ENCODE measurements at places on chromosomes 11 and 22.

GRCh38 chr11:11725438-11725837 lies 103.6 kb upstream of the GALNT18 start:
- DNase-seq: no peak
- no peak overlapping the region for H3K27ac ChIP-seq
- no peaks in the 10 kb centered on the region for H3K36me3 ChIP-seq

- H3K27me3 ChIP-seq: no peaks in the 10 kb centered on the region
- no peak for DNase-seq
- no peak overlapping the region for H3K4me3 ChIP-seq
- peaks cover 4% of the 10 kb centered on the region for H3K4me1 ChIP-seq
These were observed 9.0 kb upstream of the PCF11 start for GRCh38 chr11:83147895-83148294.

DNA sequence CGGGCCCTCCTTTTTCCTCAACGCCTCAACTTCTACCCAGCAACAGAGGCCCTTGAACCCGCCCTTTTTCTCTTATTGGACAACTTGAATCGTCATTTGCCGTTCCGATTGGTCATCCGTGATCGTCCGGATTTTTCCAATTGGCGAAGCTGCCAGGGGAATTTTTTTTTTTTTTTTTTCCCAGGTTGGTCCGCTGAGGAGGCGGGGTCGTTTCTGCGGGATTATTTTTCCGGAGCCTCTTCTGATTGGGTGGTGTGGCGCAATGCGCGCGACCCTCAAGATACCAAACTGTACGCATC lies 465 bp upstream of the TTC9C start:
- peak overlapping the region; percentile 98 for H3K27ac ChIP-seq
- H3K4me1 ChIP-seq: peaks cover 27% of the 10 kb centered on the region
- peak; percentile 89 for DNase-seq
- no peaks in the 10 kb centered on the region for H3K36me3 ChIP-seq
- H3K27me3 ChIP-seq: no peaks in the 10 kb centered on the region
- H3K4me3 ChIP-seq: peak overlapping the region; percentile 64

GRCh38 chr22:46638601-46639431 lies 18.6 kb downstream of the GRAMD4 start:
- H3K4me3 ChIP-seq: no peak overlapping the region
- no peak for DNase-seq
- H3K27ac ChIP-seq: no peak overlapping the region
- no peaks in the 10 kb centered on the region for H3K27me3 ChIP-seq
- no peaks in the 10 kb centered on the region for H3K36me3 ChIP-seq

DNA sequence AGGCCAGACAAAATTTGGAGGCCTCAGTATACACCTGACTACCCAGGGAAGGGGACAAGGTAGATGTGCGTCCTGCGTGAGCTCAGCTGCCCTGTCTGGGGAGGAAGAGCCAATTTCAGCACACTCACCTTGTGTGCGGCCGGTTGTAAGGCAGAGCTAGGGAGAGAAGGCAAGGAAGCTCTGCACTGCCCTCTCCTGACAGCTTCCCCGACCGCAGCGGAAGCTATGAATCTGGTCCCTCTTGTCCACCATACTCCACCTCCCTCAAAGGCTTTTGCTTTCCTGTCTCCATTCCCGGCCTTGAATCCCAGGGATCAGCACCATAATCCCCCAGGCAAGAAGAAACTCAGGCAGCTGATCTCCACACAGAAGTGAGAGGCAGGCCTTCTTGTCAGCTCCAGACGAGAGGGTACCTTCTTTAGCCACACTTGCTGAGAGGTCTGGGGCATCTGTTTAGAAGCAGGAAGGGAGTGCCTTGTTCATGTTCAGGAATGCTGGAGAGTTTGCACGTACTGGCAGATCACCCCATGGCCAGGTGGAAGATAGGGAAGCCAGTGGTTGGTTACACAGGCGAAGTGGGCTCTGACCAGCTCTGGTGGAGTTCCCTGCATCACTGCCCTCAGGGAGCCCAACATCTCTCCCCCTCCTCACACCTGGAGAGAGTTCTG lies 62.5 kb downstream of the FEZ1 start:
- peak; percentile 10 for DNase-seq
- no peak overlapping the region for H3K4me3 ChIP-seq
- no peaks in the 10 kb centered on the region for H3K36me3 ChIP-seq
- no peaks in the 10 kb centered on the region for H3K4me1 ChIP-seq

- H3K36me3 ChIP-seq: no peaks in the 10 kb centered on the region
- peak overlapping the region; percentile 70 for H3K27ac ChIP-seq
- no peaks in the 10 kb centered on the region for H3K27me3 ChIP-seq
These were observed 15.6 kb downstream of the SREBF2 start for GRCh38 chr22:41848468-41848867.

GRCh38 chr22:32482708-32483107 lies 8.1 kb downstream of the FBXO7 start:
- no peak overlapping the region for H3K4me3 ChIP-seq
- DNase-seq: no peak
- no peaks in the 10 kb centered on the region for H3K27me3 ChIP-seq
- H3K27ac ChIP-seq: no peak overlapping the region

DNA sequence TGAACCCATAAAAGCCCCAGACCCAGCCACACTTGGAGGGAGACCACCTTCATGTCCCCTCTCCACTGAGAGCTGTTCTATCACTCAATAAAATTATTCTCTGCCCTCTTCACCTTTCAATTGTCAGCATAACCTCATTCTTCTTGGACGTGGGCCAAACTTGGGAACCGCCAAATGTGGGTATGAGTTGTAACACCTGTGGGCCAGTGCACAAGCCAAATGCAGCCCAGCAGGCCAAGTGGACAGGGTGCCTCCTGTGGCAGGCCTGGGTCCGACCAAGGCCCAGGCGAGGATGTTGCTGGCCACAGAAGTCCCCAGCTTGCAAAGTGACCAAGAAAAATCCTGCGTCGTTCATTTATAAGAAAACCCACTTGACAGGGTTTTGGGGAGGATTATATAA lies 621.2 kb downstream of the METTL15 start:
- H3K27ac ChIP-seq: no peak overlapping the region
- H3K27me3 ChIP-seq: no peaks in the 10 kb centered on the region
- H3K36me3 ChIP-seq: no peaks in the 10 kb centered on the region

GRCh38 chr11:129828301-129828836 lies 12.7 kb downstream of the TMEM45B start:
- H3K27me3 ChIP-seq: no peaks in the 10 kb centered on the region
- no peak for DNase-seq
- H3K36me3 ChIP-seq: no peaks in the 10 kb centered on the region
- peaks cover 6% of the 10 kb centered on the region for H3K4me1 ChIP-seq
